SK-N-MC (cell line): ENCODE measurements at places on chromosomes 5 and 9.

DNA sequence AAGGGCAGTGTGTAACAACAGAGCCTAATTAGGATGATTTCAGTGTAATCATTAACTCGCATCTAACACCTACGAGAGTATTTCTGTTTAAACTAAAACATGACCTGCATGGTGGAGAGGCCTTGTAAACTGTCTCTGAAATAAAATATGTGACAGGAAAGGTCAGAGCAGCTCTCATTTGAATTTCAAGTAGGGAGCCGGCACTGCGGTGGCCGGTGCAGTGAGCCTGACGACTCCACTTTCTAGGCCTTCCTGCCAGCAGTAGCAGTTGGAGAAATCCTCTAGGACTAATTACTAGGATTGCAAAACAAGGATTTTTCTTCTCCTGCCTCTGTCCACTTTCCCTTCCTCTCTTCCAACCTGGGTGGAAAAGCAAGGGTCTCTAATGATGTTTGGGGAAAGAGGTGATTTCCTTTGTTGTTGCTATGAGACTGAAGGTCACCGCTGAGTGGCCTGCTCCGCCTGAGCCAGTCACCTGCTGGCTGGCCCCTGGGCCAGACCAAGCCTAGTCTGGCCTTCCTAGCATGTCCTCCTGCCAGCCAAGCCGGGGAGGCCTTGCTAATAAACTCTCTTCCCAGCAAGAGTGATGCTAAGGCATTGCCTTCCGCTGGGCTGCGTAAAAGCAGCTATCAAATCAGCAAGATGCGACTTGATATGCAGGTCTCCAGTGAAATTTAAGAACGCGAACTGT is 245.7 kb downstream of the PSAT1 start:
- no peak for DNase-seq

- no peak for DNase-seq
Measured at GRCh38 chr9:93945400-93946337, 9.5 kb downstream of the BARX1 start.

DNA sequence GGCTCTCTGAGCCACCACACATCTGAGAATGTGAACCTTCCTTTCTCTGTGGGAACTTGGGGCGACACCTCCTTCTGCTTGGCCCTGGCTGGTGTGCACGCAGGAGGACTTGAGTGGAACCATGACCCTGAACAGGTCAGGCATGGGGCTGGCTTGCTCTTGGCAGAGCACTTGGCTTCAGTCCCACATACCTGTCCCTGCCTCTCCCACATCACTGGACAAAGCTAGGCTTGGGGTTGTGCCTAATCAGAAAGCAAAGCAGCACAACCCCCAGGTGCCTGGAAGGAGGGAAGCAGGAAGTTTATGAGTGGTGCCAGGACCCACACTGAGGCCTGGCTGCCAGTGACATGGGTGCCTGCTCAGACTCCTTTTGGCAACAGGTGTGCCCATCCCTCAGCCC is 13.2 kb downstream of the GADD45G start:
- no peak for DNase-seq

DNA sequence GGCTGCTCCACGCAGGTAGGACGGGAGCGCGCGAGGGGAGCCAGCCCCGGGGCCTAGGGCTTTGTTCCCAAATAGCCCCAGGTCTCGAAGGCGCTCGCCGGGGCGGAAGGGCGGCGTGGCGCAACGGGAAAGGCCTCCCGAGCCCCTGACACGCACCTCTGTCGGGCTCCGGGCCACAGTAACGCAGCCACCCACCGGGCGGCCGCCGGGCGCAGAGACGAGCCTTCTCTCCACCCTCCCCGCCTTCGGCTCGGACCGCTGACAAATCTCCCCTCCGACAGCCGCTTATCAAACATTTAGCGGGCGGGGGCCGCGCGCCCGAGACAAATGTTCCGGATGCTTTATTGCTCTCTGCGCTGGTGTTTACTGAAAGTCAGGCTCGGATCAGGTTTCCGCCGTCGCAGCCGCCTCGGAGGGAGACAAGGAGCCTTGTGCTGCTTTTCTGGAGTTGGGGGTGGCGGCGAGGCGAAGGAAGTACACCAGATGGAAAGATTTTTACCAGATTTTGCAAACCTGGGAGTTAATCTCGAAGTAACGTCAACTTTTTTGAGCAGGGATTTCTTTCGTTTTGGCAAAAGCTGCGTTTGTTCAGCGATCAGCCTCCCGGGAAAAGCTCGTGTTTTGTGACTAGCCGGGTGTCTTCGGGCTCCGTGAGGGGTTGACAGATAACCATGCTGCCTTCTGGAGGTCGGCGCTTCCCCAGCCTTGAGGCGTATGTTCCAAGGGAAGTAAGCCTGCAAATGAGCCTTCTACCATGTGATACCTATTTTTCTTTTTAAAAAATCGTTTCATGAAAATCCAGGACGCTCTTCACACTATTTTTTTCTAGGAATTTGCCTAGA is 950 bp downstream of the RGMB start:
- DNase-seq: no peak

DNA sequence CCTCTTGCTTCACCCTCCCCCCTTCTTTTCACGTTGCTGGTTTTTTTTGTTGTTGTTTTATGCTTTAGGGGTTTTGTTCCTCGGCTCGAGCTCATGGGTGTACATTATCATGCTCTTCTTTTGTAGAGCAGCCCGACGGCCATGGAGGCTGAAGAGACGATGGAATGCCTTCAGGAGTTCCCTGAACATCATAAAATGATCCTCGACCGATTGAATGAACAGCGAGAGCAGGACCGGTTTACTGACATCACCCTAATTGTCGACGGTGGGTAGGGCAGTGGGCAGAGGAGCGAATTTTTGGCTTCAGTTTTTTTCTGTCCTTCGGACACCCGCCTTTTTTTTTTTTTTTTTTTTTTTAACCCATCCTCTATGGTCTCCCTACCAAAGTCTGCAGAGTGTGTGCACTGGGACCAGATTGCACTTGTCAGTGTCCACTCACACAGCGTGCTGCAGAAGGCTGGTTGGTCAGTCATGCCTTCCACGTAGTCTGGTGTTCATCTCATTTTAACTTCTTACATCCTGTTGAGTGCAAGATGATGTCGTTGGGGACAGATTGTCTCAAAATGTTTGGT is 1.3 kb downstream of the ZNF131 start:
- DNase-seq: no peak

DNA sequence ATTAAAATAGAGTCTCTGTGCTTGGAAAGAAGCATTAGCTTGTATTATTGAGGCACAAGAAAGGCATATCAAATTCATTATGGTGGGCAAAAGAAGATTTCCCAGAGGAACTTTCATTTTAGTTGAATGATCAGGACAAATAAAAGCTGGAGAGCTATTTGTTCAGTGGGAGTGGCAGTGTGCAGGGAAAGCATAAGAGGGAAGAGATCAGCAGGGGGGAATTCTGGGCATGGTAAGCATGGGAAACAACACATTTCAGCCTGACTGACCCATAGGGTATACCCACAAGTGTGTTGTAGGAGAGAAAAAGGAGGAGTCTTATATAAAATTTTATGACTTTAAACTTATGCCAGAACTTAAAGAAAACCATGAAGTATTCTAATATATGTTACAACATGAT is 167.7 kb upstream of the RASA1 start:
- no peak for DNase-seq

- DNase-seq: no peak
Measured at GRCh38 chr9:132194508-132194907, 32.6 kb downstream of the NTNG2 start.

DNA sequence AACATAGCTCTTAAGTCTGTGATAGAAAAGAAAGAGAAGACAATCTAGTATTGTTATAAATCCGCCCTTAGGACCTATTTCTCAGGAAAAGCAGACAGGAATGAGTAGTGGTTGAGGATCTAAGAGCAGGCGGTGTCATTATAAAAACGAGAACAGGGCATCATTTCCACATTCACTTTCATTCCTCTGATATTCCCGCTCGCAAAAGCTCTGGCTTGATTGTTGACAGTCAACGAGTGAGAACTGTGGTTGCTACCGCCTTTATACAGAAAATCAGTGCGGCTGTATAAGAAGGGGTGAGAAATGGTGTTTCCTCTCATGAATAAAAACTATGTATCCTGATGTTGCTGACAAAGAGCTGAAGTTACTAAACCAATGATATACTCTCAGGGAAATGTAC is 1409.6 kb upstream of the WWC1 start:
- no peak for DNase-seq

- no peak for DNase-seq
Measured at GRCh38 chr9:27339661-27340284, 42.8 kb upstream of the EQTN start.

DNA sequence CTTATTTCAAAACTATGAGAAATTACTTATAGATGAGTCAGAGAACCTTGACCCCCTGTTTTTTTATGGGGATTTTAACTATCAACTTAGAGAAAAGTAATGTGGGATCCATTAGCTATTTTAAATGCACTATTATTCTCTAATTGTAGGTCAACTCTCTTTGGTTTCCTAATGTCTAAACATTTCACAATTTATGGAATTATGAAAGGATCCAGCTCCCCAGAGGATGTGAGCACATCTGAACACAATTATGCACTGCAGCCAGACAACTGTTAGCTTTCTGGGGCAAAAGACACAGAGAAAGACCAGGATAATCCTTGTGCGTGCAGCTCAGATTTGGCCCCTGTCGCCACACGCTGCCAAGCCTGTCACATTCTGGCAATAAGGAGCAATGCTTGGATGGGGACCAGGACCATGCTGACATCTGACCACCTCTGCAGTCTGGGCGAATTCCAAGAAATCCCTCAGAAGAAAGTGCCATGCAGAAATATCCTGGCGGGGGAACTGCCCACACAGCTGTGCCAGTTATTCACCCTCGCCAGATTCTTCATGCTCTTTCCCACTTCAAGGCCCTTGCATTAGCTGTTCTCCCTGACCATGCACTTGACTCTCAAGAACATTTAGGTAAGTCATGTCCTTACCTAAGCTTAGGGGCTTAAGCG is 22.2 kb upstream of the CMBL start:
- no peak for DNase-seq

DNA sequence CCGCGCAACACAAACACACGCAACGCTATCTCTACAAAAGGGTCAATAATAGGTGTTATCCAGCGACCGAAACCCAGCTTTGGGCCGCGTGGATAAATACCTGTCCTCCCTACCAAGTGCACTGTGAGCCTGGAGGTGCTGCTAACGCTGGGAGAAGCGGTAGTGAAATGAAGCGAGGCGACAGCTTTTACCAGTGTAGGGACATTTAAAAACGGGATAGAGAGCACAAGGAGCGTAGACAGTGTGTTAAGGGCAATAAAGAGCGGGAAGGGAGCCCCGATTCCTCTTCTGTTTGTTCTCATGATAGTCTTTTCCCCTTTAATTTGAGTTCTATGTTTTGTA is 421 bp upstream of the DEPDC1B start:
- DNase-seq: no peak

DNA sequence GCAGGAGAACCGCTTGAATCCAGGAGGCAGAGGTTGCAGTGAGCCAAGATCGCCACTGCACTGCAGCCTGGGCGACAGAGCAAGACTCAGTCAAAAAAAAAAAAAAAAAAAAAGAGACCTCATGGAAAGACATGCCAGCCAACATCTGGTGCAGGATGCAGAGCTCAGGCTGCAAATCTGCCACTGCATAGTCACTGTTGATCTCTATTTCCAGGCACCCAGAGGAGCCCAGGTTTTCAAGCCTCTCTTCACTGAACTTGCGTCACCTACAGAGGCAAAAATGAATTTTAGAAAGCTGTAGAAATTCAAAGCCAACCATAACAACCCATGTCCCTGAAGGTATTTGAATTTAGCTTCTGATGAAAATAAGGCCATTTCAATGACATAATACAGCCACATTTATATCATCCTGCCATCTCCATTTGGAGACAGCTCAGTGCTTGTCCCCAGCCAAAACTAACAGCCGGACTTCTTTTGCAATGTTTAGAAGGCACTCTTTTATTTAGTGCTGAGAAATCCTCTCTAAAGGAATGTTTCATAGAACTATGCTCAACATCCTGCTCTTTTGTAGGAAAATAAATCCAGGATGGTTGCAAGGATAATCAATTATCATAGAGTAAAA is 113.3 kb downstream of the SNX18 start:
- no peak for DNase-seq

GRCh38 chr5:109329333-109330237 is 80.2 kb downstream of the PJA2 start:
- DNase-seq: no peak

DNA sequence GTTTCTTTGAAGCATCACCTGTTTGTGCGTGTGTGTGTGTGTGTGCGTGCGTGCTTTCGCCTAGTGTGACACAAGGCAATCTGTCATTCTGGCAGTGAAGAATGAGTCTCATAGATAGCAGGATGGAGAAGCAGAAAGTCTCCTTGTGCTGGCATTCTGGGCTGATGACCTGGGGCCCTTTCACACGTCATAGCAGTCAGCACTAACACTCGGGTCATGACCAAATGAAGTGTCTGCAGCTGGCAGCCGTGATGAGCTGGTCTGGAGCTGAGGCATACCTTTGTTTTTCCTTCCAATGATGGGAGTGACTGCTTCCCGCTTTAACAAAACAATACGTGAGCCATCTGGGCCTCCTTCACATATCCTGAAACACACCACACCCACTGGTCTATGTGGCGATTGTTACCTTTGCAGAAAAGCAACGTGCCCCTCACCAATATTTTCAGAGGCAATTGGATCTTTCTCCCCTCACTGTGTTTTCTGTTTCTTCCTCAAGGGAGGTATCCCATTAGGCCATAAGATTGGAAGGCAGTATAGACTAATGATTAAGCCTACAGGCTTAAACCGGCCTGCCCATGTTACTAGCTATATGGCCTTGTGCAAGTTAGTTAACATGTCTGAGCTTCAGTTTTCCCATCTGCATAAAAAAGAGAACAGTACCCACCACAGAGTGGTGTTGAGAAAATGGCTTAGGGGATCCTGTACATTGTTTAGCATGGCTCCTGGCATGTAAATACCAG is 88.8 kb downstream of the SREK1 start:
- no peak for DNase-seq

- DNase-seq: no peak
Measured at GRCh38 chr9:108845947-108846346, 9.8 kb downstream of the ACTL7B start.

- no peak for DNase-seq
Measured at GRCh38 chr5:57414191-57414590, 68.4 kb downstream of the ACTBL2 start.

- DNase-seq: no peak
Measured at GRCh38 chr5:136458481-136458880, 93.1 kb upstream of the TRPC7 start.
